ENCODE measurements at places on chromosomes 5 and 9. TPM values are rescaled to one million over a fixed set of nuclear protein-coding genes. Genes with fewer than 3 reads are reported as not detected.

The IL13 gene
- 5.5 TPM for total RNA-seq

DNA sequence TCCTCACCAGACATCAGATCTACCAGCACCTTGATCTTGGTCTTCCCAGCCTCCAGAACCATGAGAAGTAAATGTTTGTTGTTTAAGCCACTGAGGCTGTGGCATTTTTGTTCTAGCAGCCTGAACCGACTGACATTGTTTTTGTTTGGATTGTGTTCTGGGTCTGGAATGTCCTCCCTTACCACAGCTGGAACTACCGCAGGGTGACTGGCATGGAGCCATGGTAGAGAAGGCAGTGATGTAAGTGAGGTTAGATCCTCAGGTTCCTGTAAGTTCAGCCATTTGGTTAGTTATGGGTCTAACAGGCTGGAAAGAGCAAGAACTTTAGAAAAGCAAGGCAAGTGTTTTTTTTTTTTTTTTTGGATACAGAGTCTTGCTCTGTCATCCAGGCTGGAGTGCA is 209.3 kb downstream of the DAB2IP start:
- no peak for DNase-seq
- H3K27me3 ChIP-seq = no peaks in the 10 kb centered on the region
- no peaks in the 10 kb centered on the region for H3K36me3 ChIP-seq
- no peaks in the 10 kb centered on the region for H3K4me1 ChIP-seq
- no peak overlapping the region for H3K27ac ChIP-seq
- no peak overlapping the region for H3K4me3 ChIP-seq

DNA sequence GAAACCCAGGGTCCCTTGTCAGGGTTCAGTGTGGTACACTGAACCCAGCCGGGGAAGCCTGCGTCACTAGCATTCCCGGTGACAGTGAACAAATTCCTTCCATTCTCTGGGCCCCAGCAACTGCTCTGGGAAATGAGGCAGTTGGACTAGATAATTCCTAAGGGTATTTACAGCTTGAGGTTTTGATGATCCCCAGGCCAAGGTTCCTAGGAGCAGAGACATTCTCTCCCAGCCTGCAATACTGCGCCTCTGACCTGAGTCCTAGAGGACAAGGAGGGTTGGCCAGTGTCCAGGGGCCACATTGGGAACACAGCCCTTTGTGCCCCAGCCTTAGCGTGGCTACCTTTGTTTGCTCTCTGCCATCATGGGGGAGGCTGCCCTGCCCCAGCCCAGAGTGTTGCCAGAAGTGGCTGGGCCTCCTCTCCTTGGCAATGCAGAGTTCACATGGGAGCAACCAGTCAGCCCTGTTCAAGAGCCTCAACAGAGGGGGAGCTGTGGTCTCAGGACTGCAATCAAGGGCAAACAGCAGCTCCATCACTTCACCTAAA is 178.2 kb downstream of the SEC61B start:
- no peaks in the 10 kb centered on the region for H3K36me3 ChIP-seq
- H3K27me3 ChIP-seq = peaks cover 3% of the 10 kb centered on the region
- H3K27ac ChIP-seq = no peak overlapping the region
- no peak for DNase-seq

- no peak for DNase-seq
- H3K4me3 ChIP-seq = no peak overlapping the region
- H3K27me3 ChIP-seq = no peaks in the 10 kb centered on the region
- H3K36me3 ChIP-seq = peaks cover 12% of the 10 kb centered on the region
These were observed 183.3 kb downstream of the MAPKAP1 start for GRCh38 chr9:125523681-125524080.

The COL23A1 gene
- not detected for total RNA-seq

DNA sequence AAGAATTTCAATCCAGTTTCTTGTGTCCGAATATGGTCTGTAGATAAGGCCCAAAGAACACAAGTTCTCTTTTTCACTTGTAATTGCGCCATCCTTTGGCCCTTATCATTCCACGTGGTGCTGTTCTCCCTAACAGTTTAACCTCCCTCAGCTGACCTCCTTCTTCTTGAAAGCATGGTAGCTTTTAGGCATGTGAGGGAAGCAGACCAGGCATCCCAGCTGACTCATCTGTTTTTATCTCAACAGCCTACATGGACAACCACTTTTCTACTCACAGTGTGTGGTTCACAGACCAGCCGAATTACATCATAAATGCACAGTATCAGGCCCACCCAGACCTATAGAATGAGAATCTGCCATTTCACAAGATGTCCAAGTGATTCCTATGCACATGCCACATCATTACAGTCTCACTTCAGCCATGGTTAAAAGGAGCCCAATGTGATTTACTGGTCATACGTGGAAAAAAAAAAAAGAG is 26.9 kb upstream of the PLIN2 start:
- peaks cover 36% of the 10 kb centered on the region for H3K4me1 ChIP-seq
- DNase-seq = no peak
- H3K4me3 ChIP-seq = peak overlapping the region; percentile 2
- no peaks in the 10 kb centered on the region for H3K36me3 ChIP-seq

The BNC2 gene
- total RNA-seq = not detected

- H3K36me3 ChIP-seq = no peaks in the 10 kb centered on the region
- no peaks in the 10 kb centered on the region for H3K4me1 ChIP-seq
- no peak overlapping the region for H3K4me3 ChIP-seq
- H3K27me3 ChIP-seq = peaks cover 14% of the 10 kb centered on the region
- DNase-seq = no peak
- H3K27ac ChIP-seq = no peak overlapping the region
These were observed 36.3 kb upstream of the FBXL17 start for GRCh38 chr5:108418197-108418596.

- H3K4me1 ChIP-seq = no peaks in the 10 kb centered on the region
- no peak overlapping the region for H3K4me3 ChIP-seq
- DNase-seq = no peak
- H3K27ac ChIP-seq = no peak overlapping the region
- H3K36me3 ChIP-seq = no peaks in the 10 kb centered on the region
These were observed 488.0 kb upstream of the CTNND2 start for GRCh38 chr5:12392246-12392645.

GRCh38 chr5:140549237-140550144 is 2.0 kb downstream of the EIF4EBP3 start:
- DNase-seq = no peak
- H3K27ac ChIP-seq = peak overlapping the region; percentile 93

The PHF24 gene
- total RNA-seq = 0.18 TPM

DNA sequence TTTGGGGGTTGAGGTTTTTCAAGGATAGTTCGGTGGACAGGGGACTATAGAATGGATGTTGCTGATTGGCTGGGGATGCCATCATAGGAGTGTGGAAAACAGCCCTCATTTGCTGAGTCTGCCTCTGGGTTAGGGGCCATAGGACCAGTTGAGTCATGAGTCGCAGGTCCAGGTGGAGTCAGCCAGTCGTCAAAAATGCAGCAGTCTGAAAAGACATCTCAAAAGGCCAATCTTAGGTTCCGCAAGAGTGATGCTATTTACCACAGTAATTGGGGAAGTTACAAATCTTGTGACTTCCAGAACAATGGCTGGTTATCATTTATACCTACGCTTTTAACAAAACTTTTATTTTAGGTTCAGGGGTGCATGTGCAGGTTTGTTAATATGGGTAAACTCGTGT is 276.0 kb upstream of the DMRT1 start:
- H3K4me3 ChIP-seq = no peak overlapping the region
- peaks cover 12% of the 10 kb centered on the region for H3K27me3 ChIP-seq
- H3K36me3 ChIP-seq = peaks cover 2% of the 10 kb centered on the region
- no peaks in the 10 kb centered on the region for H3K4me1 ChIP-seq

The ACTBL2 gene
- not detected for total RNA-seq

DNA sequence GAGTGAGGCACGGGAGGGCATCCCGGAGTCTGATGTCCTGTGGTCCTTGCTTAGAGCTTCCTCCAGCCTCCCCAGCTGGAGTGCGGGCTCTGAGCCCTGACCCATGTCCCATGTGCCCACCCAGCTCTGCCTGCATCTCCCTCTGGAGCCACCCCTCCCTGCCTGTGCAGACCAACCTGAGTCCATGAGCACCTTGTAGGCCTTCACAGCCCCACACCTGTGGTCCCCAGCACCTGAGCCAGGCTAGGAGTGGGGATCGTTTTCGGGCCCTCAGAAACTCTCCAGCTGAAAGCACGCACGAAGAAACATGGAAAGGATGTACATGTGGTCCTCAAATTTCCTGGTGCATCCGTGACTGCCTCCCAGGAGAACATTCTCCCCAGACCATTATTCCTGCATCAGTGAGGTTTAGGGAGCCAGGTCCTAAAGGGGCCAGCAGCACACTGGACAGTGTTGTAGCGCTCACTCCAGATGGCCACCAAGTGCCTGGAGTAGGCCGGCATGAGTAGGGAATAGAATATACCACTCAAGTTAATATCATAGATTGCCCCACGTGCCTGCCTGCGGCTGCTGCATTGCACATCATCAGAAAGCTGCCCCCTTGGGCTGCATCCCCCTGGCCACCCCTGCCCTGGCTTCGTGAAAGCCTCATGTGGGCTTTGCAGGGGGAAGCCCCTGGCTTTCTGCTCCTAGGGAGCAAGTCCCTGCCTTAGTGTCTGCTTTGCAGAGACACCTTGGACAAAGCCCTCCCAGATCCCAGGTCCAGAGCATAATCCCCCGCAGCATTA is 80.6 kb downstream of the WNK2 start:
- H3K27me3 ChIP-seq = no peaks in the 10 kb centered on the region
- peaks cover 16% of the 10 kb centered on the region for H3K4me1 ChIP-seq
- no peak for DNase-seq
- no peaks in the 10 kb centered on the region for H3K36me3 ChIP-seq
- H3K27ac ChIP-seq = no peak overlapping the region

DNA sequence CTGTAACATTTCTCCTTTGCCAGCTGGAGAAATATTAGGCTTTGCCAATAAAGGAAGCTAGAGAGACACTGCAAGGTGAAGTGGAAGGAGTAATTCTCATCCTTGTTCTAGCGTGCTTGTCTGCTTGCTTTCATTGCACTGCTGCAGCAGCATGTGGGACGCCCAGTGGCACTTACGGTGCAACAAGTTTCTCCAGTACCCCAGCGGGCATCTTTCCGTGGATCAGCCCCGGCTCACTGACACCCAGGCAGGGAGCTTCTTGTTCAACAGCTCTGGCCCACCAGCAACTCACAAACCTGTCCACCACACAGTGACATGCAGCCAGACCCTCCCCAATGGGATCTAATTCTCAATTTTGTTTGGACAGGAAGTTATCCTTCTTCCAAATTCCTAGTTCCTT is 233.2 kb downstream of the GLIS3 start:
- no peak overlapping the region for H3K4me3 ChIP-seq
- H3K27me3 ChIP-seq = peaks cover under 1% of the 10 kb centered on the region
- no peaks in the 10 kb centered on the region for H3K4me1 ChIP-seq
- H3K27ac ChIP-seq = no peak overlapping the region

- peaks cover 19% of the 10 kb centered on the region for H3K4me1 ChIP-seq
- no peak overlapping the region for H3K27ac ChIP-seq
These were observed 54.9 kb downstream of the COL15A1 start for GRCh38 chr9:98998441-98999151.

The GPRIN1 gene
- 3.8 TPM for total RNA-seq

The ZDHHC11 gene
- 6.4 TPM for total RNA-seq

DNA sequence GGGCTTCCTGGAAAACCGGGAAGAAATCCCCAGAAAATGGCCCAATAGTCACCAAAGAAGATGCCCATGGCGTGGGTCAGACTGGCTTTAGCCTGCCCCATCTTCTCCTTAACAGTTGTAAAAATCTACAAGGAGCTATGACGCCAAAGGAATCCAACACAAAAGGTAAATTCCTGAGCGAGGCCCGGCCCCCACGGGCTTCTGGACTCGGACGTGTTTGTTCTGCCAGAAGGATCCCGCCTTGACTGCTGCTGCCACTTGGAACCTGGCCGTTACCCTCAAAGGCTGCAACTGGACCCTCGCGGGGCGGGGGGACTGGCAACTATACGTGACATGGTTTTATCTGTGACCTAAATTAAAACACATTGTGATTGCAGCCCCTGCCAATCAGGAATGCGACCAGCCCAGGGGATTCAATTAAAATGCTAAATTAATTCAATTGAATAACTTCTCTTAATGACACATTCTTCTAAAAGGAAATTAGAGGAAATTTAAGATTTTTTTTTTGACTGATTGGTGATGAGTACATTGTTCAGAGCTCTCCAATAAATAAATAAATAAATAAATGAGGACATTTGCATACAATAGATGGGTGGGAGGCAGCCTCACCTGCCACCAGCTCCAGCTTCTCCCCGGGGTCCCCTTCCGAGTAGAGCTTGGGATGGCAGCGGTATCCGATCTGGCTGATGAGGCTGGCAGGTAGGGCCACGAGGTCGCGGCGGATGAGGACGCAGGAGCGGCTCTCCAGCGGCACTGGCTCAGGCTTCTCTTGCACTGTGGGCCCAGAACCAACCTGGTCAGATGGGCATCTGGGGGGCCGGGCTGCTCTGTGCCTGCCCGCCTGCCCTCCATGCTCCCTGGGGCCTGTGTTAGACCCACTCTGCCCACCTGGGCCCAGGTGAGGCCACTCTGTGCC is 54.7 kb upstream of the UBAC1 start:
- no peak overlapping the region for H3K27ac ChIP-seq
- H3K4me1 ChIP-seq = no peaks in the 10 kb centered on the region
- no peaks in the 10 kb centered on the region for H3K27me3 ChIP-seq
- H3K36me3 ChIP-seq = no peaks in the 10 kb centered on the region
- no peak overlapping the region for H3K4me3 ChIP-seq

- no peak overlapping the region for H3K4me3 ChIP-seq
- H3K36me3 ChIP-seq = no peaks in the 10 kb centered on the region
- H3K27me3 ChIP-seq = no peaks in the 10 kb centered on the region
- no peak for DNase-seq
- no peaks in the 10 kb centered on the region for H3K4me1 ChIP-seq
These were observed 626.7 kb downstream of the BNC2 start for GRCh38 chr9:16243798-16244197.

- H3K4me1 ChIP-seq = no peaks in the 10 kb centered on the region
- no peak for DNase-seq
- H3K4me3 ChIP-seq = no peak overlapping the region
- H3K27me3 ChIP-seq = no peaks in the 10 kb centered on the region
- no peaks in the 10 kb centered on the region for H3K36me3 ChIP-seq
These were observed 1072.6 kb upstream of the NUDT12 start for GRCh38 chr5:104635227-104635626.

DNA sequence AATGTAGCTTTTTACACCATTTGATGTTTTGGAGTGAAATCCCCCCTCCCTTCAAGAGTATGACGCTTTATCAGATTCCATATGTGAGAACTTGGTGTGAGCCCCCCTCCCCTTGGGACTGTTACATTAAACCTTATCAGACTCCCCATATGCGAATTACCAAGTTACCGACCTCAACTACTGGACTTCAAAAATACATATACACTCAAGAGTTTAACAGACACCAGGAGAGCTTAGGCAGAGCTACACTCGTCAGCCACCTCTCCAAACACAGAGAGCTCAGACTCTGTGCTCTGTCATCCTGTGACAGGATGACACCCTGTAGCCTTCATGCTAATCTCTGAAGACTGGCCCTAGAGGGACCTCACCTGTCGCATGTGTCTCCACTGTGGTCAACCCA is 50.2 kb downstream of the FAM114A2 start:
- peaks cover 12% of the 10 kb centered on the region for H3K36me3 ChIP-seq
- H3K27ac ChIP-seq = no peak overlapping the region
- no peaks in the 10 kb centered on the region for H3K27me3 ChIP-seq
- no peak for DNase-seq
- no peaks in the 10 kb centered on the region for H3K4me1 ChIP-seq

The EQTN gene
- total RNA-seq = not detected

- H3K4me3 ChIP-seq = no peak overlapping the region
- H3K27me3 ChIP-seq = peaks cover 3% of the 10 kb centered on the region
- DNase-seq = no peak
- H3K4me1 ChIP-seq = peaks cover 14% of the 10 kb centered on the region
- H3K27ac ChIP-seq = no peak overlapping the region
These were observed 116.1 kb downstream of the DCP2 start for GRCh38 chr5:113092683-113093082.

- H3K4me1 ChIP-seq = peaks cover 18% of the 10 kb centered on the region
- peaks cover 40% of the 10 kb centered on the region for H3K36me3 ChIP-seq
- H3K4me3 ChIP-seq = no peak overlapping the region
- no peak for DNase-seq
- no peaks in the 10 kb centered on the region for H3K27me3 ChIP-seq
- H3K27ac ChIP-seq = no peak overlapping the region
These were observed 395.8 kb downstream of the KDM4C start for GRCh38 chr9:7153566-7153965.

Data from activated CD4-positive, alpha-beta T cell treated with anti-CD3 and anti-CD28 coated beads for 36 hours (primary cell).